ENCODE measurements at places on chromosomes 7 and 10.
A peak's percentile ranks its signal among the peaks of the same experiment; 100 is the strongest.

GRCh38 chr7:69811476-69812308 is 213.4 kb downstream of the AUTS2 start:
- no peak for DNase-seq
- no peak overlapping the region for H3K27ac ChIP-seq
- no peaks in the 10 kb centered on the region for H3K36me3 ChIP-seq

GRCh38 chr7:115679976-115680375 is 350.6 kb downstream of the TFEC start:
- no peaks in the 10 kb centered on the region for H3K27me3 ChIP-seq
- DNase-seq = peak; percentile 19
- no peak overlapping the region for H3K27ac ChIP-seq
- no peaks in the 10 kb centered on the region for H3K36me3 ChIP-seq
- no peaks in the 10 kb centered on the region for H3K4me1 ChIP-seq
- no peak overlapping the region for H3K4me3 ChIP-seq

DNA sequence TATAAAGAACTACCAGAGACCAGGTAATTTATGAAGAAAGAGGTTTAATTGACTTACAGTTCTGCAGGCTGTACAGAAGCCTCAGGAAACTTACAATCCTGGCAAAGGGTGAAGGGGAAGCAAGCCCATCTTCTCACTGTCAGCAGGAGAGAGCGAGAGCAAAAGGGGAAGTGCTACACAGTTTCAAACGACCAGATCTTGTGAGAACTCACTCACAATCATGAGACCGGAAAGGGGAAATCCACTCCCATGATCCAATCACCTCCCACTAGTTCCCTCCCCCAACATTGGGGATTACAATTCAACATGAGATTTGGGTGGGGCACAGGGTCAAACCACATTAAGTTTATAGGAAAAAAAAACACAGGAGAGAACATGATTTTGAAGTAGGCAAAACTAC is 222.1 kb upstream of the SHH start:
- H3K27ac ChIP-seq = no peak overlapping the region
- H3K4me3 ChIP-seq = peak overlapping the region; percentile 33
- DNase-seq = no peak
- peaks cover 6% of the 10 kb centered on the region for H3K4me1 ChIP-seq
- H3K27me3 ChIP-seq = peaks cover 13% of the 10 kb centered on the region

DNA sequence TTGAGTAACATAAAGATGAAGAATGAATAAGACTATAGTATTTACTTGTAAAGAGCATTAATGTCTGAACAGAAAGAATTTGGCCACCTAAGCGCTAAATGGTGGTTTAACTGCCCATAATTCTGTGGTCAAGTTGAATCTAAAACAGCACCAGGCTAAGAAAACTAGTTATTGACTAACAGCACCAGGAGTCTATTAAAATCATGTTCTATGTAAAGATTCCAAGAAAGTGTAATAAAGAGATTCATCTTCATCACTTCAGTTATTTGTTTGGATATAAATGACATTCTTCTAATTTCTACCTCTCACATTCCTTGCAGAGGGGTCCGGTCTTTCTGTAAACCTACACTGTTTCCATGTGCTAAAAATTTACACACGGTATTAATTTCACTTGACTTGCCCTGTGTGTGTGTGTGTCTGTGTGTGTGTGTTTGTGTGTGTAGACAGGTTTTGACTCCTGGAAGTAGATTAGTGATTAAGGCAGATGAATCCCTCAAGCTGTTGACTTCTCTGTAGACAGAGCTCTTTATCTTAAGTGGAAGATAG is 84.4 kb downstream of the KLF6 start:
- H3K27me3 ChIP-seq = peaks cover 22% of the 10 kb centered on the region
- H3K4me3 ChIP-seq = no peak overlapping the region
- no peaks in the 10 kb centered on the region for H3K4me1 ChIP-seq
- H3K27ac ChIP-seq = no peak overlapping the region

DNA sequence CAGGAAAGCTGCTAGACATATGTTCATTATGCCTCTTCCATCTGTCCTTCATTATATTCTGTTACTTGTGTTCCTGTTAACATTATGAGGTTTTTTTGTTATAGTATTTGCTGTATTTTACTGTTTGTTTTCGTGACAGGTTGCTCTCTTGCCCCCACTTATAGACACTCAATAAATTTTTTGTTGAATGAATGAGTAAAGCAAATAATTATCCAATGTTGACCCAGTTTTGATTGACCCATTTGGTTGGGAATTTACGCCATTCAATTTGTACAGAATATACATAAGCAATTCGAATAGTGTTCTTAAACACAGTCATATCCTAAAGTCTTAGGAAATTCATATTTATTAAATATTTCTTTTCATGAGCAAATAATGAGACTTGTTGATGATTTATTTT is 11.8 kb downstream of the CCSER2 start:
- no peak overlapping the region for H3K4me3 ChIP-seq
- H3K27ac ChIP-seq = no peak overlapping the region
- no peaks in the 10 kb centered on the region for H3K27me3 ChIP-seq
- H3K36me3 ChIP-seq = peaks cover 39% of the 10 kb centered on the region
- no peak for DNase-seq

GRCh38 chr10:73914036-73914435 is 3.1 kb downstream of the PLAU start:
- H3K4me1 ChIP-seq = peaks cover 27% of the 10 kb centered on the region
- peaks cover 94% of the 10 kb centered on the region for H3K27me3 ChIP-seq
- no peak overlapping the region for H3K27ac ChIP-seq
- DNase-seq = no peak

- no peak overlapping the region for H3K4me3 ChIP-seq
- no peak overlapping the region for H3K27ac ChIP-seq
- H3K4me1 ChIP-seq = no peaks in the 10 kb centered on the region
- no peak for DNase-seq
- peaks cover 14% of the 10 kb centered on the region for H3K27me3 ChIP-seq
- no peaks in the 10 kb centered on the region for H3K36me3 ChIP-seq
These were observed 1.5 kb downstream of the PCLO start for GRCh38 chr7:83161186-83161585.

DNA sequence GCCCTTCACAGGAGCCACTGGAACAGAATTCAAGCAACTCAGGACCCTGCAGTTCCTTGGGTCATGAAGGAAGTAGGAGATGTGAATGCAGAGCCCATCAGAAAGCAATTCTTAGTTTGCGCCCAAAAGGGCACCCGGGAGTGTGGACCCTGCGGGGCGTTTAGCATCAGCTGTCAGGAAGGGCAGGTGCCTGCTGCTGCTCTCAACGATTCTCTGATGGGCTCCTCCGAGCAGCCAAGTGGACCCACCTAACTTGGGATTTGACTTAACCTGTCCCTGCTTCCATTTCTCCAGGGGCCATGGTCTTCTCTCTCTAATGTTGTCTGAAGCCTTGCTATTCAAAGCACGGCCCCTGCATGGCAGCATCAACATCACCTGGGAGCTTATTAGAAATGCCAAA is 17.1 kb downstream of the CPA5 start:
- no peak overlapping the region for H3K27ac ChIP-seq
- no peak overlapping the region for H3K4me3 ChIP-seq
- no peaks in the 10 kb centered on the region for H3K4me1 ChIP-seq
- H3K36me3 ChIP-seq = no peaks in the 10 kb centered on the region

DNA sequence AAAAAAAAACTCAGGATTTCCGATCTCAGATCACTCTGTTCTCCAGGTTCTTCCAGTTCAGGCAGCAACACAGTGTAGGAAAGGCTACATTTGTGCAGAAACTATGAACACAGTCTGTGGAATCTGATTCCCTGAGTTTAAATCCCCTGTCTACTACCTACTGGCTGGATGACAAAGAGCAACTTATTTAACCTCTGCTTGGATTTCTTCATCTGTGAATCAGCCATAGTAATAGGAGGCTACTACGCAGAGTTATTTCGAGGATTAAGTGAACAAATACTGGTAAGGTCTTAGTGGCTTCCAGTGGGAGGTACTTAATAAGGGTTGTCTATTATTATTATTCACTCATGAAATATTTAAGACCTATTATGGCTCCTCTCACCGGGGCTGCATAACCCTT is 44.3 kb upstream of the PDCD4 start:
- H3K36me3 ChIP-seq = no peaks in the 10 kb centered on the region
- no peak for DNase-seq
- no peak overlapping the region for H3K4me3 ChIP-seq
- no peak overlapping the region for H3K27ac ChIP-seq
- H3K27me3 ChIP-seq = peaks cover 19% of the 10 kb centered on the region

DNA sequence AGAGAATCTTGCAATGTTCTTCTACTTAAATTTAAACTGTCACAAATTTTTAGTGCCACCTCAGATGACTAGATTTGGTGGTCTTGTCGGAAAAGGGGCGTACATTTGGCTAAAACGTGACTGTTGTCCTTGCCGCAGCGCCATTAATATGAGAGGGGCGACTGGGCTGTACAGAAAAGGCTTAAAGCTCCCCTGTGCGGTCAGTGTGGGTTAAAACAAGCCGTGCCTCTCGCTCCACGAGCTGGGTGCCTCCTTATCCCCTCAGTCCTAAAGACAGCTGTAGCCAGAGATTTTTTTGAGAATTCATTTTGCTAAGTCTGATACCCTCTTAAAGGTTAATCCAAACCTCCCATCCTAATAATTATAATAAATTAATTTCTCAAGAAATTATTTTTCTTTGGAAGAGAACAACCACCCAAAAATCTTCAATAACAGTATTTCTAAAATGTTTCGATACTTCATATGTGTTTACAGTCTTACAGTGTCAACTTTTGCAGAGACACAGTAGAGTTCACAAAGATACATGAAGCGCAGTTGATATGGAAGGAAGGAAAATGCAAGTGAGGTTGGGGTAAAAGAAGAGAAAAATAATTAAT is 68.6 kb downstream of the C7orf25 start:
- no peak overlapping the region for H3K4me3 ChIP-seq
- no peaks in the 10 kb centered on the region for H3K36me3 ChIP-seq
- H3K4me1 ChIP-seq = no peaks in the 10 kb centered on the region
- DNase-seq = peak; percentile 29
- no peak overlapping the region for H3K27ac ChIP-seq

GRCh38 chr7:155457544-155458110 is 302 bp upstream of the EN2 start:
- H3K4me1 ChIP-seq = peaks cover 10% of the 10 kb centered on the region
- H3K27ac ChIP-seq = peak overlapping the region; percentile 62
- peaks cover 96% of the 10 kb centered on the region for H3K27me3 ChIP-seq
- H3K4me3 ChIP-seq = no peak overlapping the region

- peaks cover 32% of the 10 kb centered on the region for H3K4me1 ChIP-seq
- H3K4me3 ChIP-seq = peak overlapping the region; percentile 85
- no peaks in the 10 kb centered on the region for H3K27me3 ChIP-seq
- H3K36me3 ChIP-seq = peaks cover 9% of the 10 kb centered on the region
- H3K27ac ChIP-seq = peak overlapping the region; percentile 90
- peak; percentile 38 for DNase-seq
These were observed 631 bp downstream of the HPS6 start for GRCh38 chr10:102065561-102066398.

GRCh38 chr10:12980102-12980661 is 21.3 kb downstream of the CCDC3 start:
- no peak overlapping the region for H3K27ac ChIP-seq
- no peaks in the 10 kb centered on the region for H3K4me1 ChIP-seq
- H3K4me3 ChIP-seq = no peak overlapping the region
- H3K27me3 ChIP-seq = peaks cover 37% of the 10 kb centered on the region
- no peaks in the 10 kb centered on the region for H3K36me3 ChIP-seq
- no peak for DNase-seq

DNA sequence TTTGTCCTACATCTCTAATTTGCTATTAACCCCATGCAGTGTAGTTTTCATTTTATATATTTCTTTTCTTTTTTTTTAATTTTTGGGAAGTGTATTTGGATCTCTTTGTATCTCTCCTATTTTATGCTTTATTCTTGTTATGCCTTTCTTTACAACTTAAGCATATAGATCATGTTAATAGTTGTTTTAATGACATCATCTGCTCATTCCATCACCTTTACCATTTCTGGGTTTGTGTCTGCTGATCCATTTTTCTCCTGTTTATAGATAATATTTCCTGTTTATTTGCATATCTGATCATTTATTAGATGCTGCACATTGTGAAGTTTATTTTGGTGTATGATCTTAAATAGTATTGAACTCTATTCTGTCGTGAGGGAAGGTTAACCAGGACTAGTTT is 13.7 kb downstream of the COPG2 start:
- no peak overlapping the region for H3K27ac ChIP-seq
- no peak overlapping the region for H3K4me3 ChIP-seq
- H3K4me1 ChIP-seq = peaks cover 2% of the 10 kb centered on the region
- no peak for DNase-seq

DNA sequence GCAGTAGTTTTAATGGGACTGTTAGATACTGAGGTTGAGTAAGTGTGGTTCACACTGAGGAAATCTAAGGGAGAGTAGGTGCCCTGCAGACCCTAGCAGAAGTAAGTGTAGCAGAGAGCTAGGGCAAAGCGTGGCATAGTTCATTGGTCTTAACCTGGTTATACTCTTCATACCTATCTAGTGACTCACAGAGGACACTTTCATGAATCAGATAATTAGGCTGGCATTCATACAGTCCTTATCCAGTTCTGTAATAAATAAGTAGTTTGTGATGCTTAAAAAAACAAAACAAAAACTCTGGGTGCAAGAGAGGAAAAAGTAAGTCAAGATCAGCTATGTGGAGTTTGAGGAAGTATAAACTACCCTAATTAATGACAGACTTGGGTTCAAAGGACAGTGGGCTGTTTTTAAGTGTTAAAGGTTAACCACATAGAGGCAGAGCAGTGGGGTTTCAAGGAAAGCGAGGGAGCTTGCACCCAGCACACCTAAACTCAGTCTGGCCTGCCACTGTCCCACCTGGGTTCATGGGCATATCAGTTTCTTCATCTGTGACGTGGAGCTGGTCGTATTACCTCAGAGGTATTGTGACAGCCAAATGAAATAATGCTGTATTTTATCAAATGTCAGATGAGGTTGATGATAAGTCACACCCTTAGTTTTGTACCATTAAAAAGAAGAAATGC is 27.1 kb downstream of the LMTK2 start:
- H3K27ac ChIP-seq = no peak overlapping the region
- no peak for DNase-seq
- H3K27me3 ChIP-seq = peaks cover 25% of the 10 kb centered on the region

- H3K27me3 ChIP-seq = no peaks in the 10 kb centered on the region
- no peak overlapping the region for H3K27ac ChIP-seq
- DNase-seq = no peak
- H3K36me3 ChIP-seq = no peaks in the 10 kb centered on the region
- H3K4me3 ChIP-seq = no peak overlapping the region
- H3K4me1 ChIP-seq = no peaks in the 10 kb centered on the region
These were observed 215.3 kb downstream of the DGKB start for GRCh38 chr7:14687241-14687640.

DNA sequence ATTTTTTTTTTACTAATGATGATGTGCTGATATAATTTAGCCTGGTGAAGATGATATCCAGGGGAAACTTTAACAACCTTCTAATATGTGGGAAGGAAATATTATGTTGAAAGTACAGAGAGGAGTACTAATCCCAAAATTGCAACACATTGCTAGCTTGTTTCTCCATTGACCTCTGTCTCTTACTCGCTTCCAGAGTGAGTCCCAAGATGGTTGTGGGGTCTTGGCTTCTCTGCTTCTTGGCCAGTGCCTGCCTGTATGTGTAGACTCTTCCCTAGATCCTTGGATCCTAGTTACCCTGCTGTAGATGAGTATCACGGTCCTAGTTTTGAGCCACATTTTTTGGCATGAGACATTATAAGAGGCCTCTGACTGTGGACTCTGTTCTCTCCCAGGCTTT is 17.5 kb downstream of the BMPER start:
- no peak for DNase-seq
- no peak overlapping the region for H3K27ac ChIP-seq
- H3K27me3 ChIP-seq = no peaks in the 10 kb centered on the region
